ENCODE measurements at places on chromosomes 4 and X.

DNA sequence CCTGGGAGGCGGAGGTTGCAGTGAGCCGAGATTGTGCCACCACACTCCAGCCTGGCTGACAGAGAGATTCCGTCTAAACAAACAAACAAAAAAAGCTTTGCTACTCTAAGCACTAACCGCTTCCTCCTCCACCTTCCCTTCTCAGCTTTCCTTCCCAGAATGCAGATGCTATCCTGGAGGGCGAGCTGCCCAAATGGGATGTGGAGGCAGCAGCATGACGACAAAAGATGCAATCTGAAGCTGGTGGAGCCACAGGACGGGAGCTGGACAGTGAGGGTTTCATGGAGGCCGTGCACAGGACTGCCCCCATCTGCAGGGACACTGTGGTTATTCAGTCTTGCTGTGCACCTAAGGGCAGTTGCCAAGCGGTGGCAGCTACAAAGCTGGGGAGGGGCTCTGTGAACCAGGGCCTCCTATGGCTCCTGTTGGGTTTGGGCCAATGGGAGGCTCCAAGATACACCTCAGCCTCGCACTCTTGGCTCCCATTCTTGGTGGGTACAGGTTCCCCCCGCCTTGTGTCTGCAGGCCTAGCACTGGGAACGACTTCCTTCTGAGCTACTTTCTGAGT is 47.4 kb downstream of the WDR1 start:
- DNase-seq, result no peak

DNA sequence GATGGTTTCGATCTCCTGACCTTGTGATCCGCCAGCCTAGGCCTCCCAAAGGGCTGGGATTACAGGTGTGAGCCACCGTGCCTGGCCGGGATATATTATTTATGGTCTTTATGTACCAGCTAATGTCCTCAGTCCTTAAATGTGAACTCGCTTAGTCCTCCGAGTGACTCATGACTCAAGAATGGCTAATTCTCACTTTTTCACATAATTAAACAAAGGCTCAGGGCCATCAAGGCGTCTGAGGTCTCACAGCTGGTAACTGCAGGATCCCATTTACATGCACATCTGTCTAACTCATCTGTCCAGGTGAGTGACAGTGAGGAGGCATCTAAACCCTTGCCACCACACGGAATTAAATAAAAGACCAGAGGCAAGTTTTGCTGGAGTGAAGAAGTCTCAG is 73.5 kb downstream of the HS3ST1 start:
- DNase-seq, result no peak

DNA sequence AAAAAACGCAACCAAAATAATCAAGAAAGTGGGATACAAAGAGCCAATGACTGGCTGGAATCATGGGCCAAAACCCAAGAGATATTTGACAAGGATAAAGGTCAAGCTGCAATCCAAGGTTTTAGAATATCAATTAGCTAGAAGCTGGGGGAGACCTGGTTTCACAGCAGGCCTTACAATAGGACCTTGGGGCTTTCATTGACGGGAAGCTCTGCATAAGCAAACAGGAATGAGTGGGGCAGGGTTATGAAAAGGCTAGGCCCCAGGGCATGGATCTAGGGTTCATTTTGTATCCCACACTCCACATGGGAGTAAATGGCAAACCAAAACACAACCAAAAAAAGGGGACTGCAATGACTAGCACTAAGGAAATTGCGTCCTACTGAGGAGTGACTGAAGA is 215.3 kb downstream of the HS6ST2 start:
- peak; percentile 17 for DNase-seq

DNA sequence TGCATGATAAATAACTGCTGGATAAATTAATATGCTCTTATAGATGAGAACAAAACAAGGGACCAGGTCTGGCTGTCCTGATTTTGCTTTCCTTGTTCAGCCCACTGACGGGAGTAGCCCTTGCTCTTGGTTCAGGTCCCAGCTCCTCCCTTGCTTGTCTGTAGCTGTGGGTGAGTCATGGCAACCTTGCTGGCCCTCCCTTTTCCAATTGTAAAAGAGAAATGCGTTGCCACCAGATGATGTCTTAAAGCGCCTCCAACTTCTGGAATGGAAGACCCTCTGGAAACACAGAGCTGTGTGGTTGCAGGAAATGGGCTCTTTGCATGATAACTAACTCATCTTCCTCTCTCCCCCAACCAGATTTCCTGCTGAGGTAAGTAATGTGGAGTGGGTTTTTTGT is 171.4 kb downstream of the AASDH start:
- no peak for DNase-seq

GRCh38 chrX:38494239-38494823 is 67.0 kb upstream of the TSPAN7 start:
- DNase-seq, result no peak

DNA sequence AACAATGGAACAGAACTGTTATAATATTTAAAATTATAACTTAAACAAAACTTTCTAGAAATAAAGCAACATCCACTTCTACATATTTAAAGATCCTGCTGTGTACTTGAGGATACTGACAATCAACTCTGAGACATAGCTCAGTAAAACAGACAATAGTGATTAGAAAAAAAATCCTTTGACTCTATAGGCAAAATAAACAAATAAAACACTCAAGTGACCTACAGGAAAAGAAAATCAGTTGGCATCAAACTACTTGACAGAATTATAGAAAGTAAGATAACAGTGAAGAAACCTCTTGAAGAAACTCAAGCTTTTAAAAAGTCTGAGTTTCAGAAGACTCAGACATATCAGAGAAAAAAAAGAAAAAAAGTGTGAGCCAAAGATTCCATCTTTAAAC is 55.9 kb upstream of the THOC2 start:
- DNase-seq, result no peak

All from osteocyte (in vitro differentiated cells).